ENCODE measurements at places on chromosomes 12 and 14.

DNA sequence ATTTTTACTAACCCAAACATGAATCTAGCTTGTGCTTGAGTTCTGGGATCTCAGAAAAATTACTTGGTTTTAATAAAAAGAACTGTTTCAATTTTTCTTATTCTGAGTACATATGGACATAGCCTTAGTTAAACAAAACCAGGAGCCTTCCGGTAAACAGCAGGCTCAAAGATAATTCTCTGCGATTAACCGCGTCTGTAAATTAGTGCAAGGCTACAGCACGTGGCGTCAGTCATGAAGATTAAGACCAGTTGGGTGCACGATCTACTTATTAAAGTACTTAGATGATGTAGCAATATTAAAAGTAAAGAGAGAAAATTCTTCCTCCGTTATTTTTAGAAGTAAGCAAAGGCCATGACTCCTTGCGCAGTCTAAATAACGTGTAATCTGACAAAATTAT is 700 bp downstream of the KCNJ8 start:
- DNase-seq, result no peak

GRCh38 chr12:76878099-76878898 is 520 bp downstream of the CSRP2 start:
- DNase-seq, result no peak

DNA sequence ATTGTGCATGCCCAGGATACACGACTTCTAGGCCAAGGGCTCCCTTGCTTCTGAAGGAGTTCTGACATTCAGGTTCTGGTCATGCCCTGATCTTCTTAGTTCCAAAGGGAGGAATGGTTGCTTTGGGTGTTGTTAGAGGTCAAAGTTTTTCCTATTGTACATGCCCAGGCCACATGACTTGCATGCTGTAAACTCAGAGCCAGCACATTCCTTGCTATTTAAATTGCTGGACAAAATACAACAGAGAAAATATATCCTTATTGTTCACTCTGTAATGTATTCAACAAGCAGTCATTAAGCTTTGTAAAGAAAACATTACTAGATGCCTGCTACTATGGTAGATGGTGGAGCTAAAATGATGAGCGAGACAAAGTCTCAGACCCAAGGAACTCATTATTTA is 71.2 kb upstream of the COCH start:
- no peak for DNase-seq

GRCh38 chr14:63663428-63664341 is 22.0 kb upstream of the WDR89 start:
- DNase-seq, result no peak

DNA sequence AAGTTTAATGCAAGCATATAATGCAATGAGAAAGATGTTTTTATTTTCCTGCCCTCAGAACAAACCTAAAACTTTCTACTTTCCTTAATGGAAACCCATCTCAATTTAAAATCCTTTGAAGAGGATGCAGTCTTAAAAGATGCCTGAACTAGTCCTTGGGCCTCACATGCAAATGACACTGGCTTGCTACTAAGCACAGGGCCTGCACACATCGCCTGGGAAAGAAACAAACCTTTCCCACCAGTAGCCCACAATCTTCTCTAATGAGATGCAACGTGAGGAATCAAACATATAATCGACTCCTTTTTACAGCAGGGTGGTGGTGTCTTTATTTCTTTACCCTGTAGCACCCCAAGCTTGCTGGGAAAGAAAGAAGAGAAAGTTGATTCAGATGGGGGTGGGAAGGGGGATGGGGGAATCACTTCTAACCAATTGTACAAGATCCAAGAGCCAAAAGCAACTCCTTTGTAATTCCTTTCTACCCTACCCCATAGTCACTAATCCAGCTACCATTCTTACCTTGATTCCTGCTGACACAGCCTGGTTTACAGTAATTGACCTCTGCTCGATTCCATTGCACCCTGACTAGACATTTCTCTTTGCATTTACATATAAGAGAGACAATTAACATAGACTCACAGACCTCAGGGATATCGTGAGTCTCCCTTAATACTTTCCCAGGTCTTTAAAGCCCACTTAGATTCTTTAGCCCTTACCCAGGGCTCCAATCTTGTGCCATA is 69.5 kb upstream of the FERMT2 start:
- DNase-seq, result no peak

DNA sequence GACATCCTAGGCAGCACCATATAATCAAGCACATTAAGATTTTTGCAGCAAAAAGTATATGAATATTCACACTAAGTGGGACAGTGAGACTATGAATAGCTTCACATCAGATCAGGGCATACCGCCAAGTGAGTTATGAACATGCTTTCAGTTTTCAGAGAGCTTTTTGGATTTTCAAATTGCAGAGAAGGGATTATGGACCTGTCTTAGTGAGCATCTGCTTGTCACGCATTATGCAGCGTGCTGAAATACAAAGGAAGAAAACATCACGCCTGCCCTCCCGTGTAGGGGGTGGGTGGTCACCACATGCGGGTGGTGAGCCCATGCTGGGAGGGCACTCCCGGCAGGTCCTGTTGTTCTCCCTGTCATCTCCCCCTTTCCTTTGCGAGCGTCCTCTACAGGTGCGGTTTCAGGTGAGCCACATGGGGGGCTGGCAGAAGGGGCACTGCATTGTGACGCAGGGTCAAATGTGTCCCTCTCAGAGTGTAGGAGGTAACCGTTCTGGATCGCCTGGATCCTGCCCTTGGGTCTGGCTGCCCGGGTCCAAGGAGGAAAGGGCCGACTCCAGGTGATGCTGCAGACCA is 42.6 kb downstream of the TRAF3 start:
- DNase-seq, result no peak

DNA sequence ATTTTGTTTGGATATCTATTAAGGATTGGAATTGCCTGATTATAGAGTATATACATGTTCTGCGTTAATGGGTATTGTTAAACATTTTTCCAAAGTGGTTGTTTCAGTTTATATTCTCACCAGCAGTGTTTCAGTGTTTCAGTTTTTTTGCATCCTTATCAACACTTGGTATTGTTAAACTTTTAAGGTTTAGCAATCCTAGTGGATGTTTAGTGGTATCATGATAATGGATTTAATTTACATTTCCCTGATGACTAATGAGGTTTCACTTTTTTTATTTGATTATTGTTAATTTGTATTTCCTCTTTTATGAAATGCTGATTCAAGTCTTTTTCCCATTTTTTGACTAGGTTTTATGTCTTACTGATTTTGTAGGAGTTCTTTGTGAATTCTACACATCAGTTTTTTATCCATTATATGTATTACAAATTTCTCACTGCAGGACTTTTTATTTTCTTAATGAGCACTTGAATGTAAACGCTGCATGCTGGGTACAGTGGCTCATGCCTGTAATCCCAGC is 23.7 kb downstream of the YLPM1 start:
- DNase-seq, result no peak

DNA sequence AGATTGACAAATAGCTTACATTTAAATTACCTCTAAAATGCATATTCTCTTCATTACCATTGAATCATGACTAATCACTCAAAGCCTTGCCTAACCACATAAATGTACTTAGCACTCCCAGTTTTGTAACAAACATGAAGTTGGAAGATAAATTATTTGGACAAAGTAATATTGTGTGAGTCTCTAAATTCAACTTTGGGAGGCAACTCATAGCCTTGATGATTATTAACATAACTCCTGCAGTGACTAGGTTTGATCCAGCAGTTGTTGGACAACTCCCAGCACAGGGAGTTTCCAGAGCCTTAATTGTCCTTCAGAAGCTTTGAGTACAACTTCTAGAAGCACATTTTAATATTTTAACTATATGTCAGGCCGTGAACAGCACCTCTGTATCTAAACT is 153.4 kb upstream of the PDZRN4 start:
- DNase-seq, result peak; percentile 2

- no peak for DNase-seq
Observed at GRCh38 chr14:104794993-104795780, at the start of gene AKT1. AKT1 (minus strand) TSS chr14:104795748; CDS start chr14:104792643, 3,105 bp downstream.

DNA sequence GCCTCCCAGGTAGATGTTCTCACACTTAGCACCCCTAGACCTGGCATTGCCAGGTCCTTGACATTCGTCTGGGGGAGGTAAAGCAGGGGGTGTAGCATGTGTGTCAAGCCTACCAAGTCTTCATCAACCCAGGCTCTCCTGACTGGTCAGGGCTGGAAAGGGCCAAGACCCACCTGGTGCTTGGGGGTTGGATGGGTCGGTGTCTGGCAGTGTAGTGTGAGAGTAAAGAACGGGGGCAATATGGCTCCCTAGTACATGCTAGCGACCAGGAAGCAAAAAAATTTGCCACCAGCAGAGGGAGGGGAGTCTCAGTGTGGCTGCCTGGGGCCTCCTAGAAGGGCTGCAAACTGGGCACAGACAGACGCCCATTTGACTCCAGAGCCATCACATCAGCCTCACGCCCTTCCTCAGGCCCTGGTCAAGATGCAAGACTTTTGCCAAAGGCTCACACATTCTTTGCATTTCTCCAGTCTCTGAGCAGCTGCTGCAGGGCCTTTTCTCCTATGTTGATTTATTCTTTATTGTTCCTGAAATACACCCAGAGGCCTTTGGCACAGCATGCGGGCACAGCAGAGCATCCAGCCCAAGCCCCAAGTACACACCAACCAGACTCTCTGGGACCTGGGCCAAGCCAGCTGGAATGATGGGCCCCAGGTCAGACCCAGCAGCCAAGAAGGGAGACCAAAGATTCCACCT is 38.3 kb upstream of the PNMA1 start:
- DNase-seq, result no peak

All from HS-5 (cell line).